Right renal cortex interstitium (tissue), 3 donors: ENCODE measurements at places on chromosomes 16 and 17. TPM values are rescaled to one million over a fixed set of nuclear protein-coding genes. Genes with fewer than 3 reads are reported as not detected.

EMP2 gene
- polyA plus RNA-seq: 24.2 TPM

NPB gene
- 1.1 TPM for polyA plus RNA-seq

DNA sequence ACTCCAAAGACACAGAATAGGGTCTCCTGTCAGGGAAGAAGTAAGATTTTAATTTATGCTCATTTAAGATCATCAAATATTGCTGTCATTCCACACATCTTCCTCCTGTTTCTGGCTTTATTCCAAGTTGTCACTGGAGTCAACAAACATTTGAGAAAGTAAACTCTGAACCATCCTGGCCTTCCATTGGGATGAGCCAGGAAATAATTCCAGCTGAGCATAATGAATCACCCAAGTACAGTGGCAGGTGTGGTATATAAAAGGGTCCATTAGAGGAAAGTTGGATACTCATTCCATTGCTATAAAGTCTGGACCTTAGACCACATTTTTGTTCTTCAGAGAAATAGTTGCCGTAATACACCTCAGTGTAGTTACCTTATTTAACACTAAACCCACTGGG is 246.1 kb downstream of the SLC39A11 start:
- DNase-seq: no peak

- DNase-seq: no peak
These were observed 3.2 kb downstream of the ACSF3 start for GRCh38 chr16:89096768-89097391.

DNA sequence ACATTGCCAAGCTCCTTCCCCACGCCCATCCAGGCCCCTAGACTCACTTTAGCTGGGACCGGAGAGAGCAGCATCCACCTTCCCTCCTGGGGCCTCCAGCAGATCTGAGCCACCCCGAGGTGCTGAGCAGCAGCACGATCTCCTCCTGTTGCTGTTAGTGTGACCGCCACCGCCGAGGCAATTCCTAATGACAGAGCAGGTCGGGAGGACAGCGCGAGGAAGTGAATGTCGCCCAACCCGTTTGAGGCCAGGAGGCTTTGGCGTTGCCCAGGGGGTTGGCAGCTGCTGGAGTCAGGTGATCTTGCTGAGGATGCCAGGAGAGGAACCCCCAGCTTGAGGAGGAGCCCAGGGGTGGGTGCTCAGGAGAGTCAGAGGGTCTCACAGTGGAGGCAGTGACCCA is at the start of gene RNF222:
RNF222 (minus strand) TSS at position 192 of the 400 bp plus-strand sequence. CDS start 4,366 bp downstream, outside the sequence.
- no peak for DNase-seq
